ENCODE measurements at places on chromosomes 12 and 14.
A peak's percentile ranks its signal among the peaks of the same experiment; 100 is the strongest.

DNA sequence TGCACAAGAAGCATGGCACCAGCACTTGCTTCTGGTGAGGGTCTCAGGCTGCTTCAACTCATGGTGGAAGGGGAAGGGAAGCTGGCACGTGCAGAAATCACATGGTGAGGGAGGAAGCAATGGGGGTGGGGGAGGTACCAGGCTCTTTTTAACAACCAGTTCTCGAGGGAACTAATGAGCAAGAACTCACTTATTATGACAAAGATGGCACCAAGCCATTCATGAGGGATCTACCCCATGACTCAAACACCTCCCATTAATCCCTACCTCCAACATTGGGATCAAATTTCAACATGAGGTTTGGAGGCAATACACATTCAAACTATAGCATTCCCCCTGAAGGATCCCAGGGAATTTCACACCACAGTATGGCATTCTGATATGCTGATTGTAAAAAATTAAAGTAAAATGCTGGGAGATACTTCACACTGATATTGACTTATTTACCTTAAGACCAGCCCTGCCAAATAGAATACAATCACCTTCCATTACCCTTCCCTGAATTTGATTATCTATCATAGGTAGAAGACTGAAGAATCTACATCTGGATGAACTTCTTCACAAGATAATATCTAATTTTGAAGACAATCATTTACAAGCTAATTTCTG, 201.7 kb upstream of the PLXNC1 start:
- no peak for DNase-seq

GRCh38 chr12:94386422-94386821, 73.2 kb downstream of the CEP83 start:
- DNase-seq: no peak

GRCh38 chr12:95605087-95605486, 53.8 kb upstream of the USP44 start:
- DNase-seq: no peak

DNA sequence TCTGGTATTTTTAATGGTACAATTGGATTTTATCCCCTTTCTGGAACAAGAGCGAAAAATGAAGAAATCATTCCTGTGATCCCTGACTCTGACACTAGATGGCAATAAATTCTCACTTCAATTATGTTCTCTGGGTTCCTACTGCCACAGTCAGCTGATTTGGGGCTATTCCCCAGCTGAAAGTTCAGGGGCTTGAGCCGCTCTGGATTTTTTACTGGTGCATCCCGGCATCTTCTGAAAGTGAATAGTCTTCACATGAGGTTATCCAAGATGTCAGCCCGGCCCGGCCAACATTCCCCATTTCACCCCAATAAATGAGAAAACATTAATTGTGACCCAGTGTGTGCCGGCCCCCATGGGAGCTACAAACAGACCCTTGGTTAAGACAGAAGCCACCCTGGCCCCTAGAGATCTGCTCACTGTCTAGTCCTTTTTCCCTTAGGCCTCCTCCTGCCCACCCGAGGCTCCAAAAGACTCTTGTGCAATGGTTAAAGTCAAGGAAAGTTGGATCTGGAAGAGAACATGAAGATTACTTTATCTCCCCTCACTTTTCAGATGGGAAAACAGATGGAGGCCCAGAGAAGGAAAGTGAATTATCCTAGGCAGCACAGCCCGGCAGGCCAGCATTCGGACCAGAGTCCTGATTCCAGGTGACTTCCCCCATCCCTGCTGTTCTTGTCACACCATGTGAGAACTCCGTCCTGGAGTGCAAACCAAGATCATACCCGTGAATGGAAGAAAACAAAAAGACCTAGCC, 20.8 kb downstream of the CKAP4 start:
- no peak for DNase-seq

DNA sequence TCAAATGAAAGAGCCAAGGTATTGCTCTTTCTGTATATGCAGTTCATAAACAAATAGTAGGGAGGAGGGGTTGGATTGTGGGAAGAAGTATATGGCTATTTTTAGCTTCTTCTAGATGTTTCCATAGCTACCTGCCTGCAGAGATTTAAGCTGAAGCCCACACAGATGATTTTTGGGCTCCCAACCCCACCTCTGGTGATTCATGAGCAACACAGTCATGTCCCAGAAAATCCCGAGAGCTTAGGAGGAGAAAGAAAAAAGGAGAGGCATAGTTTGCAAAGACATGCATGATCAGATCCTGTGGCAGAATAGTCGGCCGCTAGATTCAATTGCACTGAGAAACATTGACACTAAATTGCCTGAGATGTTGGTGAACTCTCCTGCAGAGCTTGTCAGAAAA, 13.8 kb downstream of the TESPA1 start:
- DNase-seq: no peak

DNA sequence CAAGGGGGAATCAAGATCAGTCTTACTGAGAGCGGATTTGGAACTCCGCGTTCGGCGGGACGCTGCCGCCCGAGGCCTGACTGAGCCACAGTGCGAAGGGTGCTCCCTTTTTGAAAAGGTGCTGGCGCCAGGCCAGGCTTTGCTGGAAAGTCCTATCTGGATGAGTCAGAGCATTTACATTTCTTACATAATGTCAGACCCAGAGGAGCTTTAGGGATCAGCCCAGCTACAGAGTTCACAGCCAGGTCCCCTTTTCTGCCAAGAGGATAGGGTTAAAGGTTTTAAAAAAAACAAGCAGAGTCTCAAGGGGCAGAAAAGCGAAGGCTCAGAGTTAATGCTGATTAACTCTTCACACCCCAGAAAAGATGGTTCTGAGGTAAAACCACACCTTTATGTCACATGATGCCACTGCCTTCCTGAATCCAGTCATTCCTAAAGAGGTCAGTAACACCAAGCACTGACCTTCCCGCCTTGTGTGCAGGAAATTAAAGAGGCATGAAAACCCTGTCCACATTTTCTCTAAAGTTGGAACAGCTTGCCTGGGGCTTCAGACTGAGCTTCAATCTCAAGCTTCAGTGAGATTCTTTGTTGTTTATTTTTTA, 11.7 kb upstream of the FBXL14 start:
- peak; percentile 31 for DNase-seq

DNA sequence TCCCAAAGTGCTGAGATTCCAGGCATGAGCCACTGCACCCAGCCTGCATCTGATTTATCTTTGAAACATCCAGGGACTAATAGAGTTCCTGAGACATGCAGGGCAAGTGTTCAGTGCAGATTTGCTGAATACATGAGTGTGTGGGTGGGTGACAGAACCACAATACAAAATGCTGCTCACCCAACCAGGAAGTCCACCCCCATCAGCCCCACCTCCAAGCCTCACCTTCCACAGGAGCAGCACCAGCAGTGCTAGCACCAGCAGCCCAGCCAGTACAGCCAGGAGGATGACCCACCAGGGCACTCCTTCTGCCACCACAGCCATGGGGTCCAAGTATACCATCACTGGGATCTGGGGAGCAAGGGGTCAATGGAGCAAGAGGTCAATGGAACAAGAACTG, 20.0 kb downstream of the ITGA7 start:
- no peak for DNase-seq

DNA sequence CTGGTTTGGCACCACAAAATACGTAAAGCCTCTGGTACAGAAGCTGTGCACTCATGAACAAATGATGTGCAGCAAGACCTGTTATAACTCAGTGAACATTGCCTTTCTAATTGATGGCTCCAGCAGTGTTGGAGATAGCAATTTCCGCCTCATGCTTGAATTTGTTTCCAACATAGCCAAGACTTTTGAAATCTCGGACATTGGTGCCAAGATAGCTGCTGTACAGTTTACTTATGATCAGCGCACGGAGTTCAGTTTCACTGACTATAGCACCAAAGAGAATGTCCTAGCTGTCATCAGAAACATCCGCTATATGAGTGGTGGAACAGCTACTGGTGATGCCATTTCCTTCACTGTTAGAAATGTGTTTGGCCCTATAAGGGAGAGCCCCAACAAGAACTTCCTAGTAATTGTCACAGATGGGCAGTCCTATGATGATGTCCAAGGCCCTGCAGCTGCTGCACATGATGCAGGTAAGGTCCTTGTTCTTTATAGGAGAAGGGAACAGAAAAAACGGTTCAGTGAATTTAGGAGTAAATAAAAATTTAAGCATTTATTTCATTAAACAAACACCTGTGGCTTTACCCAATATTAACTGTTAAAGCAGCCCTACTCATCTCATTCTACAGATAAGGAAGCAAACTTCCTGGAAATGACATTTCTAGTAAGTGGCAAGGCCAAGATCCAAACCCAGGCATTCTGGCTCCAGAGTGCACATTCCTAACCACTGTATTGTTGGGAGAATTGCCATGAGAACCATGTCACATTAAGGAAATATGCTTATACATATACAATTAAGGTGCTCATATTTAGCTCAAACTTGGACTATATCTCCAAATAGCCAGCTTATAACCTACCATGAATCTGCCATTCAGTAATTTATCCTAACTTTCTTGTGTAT, 11.7 kb downstream of the COCH start:
- no peak for DNase-seq

GRCh38 chr12:3218228-3219171, 141.3 kb downstream of the TSPAN9 start:
- no peak for DNase-seq

GRCh38 chr12:24821691-24822090, 127.2 kb downstream of the BCAT1 start:
- DNase-seq: no peak

DNA sequence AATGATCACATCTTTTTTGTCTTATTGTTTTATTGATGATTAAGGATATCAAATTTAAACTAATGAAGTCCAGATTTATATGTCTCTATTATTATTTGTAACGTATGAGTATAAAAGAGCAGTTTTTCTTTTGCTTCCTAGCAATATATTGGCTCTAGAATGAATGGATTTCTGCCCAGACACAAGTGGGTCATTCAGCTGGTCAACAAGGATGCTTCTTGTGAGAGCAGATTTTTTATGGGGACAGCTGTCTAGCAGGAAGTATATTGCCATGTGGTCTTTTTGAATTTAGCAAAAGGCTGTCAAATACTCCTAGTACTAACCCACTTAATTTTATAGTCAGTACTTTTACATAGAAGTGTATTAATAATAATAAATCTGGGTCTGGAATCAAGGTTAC, 1071.1 kb upstream of the FLRT2 start:
- DNase-seq: no peak

DNA sequence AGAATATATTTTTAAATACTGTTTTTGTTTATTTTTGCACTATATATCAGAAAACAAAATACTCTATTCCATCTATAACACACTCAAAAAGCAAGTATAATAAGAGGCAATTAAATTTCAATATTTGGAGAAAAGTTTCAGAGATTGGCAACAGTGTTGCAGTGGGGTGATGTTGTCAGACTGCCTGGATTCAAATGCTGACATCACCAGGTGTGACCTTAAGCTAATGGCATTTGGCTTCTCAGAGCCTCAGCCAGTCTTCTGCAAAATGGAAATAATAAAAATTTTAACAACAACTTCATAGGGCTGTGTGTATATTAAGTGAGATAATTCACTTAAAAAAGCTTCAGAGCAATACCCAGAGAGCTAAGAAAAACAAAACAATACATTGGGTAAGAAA, 74.7 kb downstream of the TMTC1 start:
- DNase-seq: no peak

DNA sequence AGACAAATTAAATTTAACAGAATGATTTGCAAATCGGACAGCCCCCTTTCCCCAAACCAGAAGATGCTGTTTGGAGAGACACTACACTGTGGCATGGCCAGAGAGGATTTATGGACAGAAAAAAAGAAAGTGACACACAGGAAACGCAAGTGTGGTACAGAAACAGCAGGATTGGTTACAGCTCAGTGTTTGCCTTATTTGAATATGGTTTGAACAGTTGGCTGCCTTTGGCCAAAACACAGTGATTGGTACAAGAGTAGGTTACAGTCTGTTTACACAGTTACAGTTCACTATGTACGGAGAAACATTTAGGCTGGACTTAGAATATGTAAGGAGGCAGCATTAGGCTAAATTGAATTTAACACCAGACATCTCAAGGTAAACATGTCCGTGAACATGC, 335.3 kb downstream of the NPAS3 start:
- no peak for DNase-seq

DNA sequence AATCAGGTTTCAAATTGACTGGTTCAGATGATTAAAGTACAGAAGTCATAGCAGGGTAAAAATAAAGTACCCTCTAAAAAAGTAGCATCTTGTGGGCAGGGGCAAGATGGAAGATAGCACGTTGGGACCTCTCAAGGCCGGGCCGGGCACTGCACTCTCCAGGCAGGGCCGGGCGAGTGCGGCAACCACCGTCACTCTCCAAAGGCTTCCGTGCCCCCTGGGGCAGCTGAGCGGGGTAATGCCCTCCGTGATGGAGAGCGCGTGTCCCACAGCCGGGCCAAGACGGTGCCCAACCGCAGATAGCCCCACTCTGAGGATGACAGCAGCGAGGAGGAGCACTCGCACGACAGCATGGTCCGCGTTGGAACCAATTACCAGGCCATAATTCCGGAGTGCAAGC, 8.6 kb upstream of the PLXNC1 start:
- DNase-seq: no peak

GRCh38 chr14:104774453-104775072, 21.0 kb downstream of the AKT1 start:
- no peak for DNase-seq

GRCh38 chr14:77094672-77095284, 3.3 kb upstream of the CIPC start:
- peak; percentile 56 for DNase-seq

DNA sequence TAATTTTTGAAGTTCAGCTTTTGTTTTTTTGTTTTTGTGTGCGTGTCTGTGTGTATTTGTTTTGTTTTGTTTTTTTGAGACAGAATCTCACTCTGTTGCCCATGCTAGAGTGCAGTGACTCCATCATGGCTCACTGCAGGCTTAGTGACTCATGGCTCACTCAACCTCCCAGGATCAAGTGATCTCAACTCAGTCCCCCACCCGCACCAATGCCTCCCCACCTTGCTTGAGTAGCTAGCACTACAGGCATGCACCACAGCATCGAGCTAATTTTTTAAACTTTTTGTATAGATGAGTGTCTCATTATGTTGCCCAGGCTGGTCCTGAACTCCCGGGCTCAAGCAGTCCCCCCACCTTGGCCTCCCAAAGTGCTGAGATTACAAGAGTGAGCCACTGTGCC, 981.4 kb downstream of the BCL11B start:
- no peak for DNase-seq

DNA sequence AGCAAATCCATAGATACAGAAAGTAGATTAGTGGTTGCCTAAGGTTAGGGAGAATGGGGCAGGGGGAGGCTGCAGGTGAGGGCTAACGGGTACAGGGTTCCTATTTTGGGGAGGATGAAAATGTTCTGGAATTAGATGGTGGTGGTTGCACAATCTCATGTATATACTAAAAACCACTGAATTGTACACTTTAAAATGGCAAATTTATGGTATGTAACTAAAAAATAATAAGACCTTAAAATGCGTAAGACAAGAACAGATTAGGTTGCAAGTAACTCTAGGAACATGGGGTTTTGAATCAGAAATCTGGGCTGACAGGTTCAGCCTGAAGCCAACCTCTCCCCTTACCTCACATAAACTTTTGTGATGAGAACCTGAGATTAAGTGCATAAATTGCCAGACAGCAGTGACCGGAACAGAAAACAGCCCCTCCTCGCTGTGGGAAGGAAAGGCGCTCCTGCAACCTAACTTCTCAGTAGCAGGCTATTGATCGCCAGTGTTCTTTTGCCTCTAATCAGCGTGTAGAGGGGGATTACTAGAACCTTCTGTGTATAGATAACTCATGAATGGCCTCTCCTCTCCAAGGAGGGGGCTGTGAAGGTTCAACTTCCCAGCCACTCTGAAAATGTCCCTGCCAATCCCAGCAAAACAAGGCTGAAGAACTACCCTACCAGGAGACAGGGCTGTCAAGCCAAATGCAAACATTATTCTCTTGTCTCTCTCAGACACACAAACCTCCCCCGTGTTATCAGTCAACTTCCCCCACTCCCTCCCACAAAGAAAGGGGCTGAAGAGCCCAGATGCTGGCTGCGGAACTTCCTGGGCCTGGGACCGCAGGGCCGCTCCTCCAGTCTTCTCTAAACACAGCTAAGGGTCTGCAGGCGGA, 1.9 kb downstream of the SSH1 start:
- no peak for DNase-seq

All from activated T-helper 1 cell treated with anti-CD3 and anti-CD28 coated beads, Interleukin-2, amount 50 U/mL, for 16 hours (primary cell).